ENCODE measurements at places on chromosomes 3 and 15. TPM values are rescaled to one million over a fixed set of nuclear protein-coding genes. Genes with fewer than 3 reads are reported as not detected.

The ACKR2 gene
- 8.9 TPM for total RNA-seq

The KIF15 gene
- total RNA-seq: 0.72 TPM

The CD80 gene
- 1.2 TPM for total RNA-seq

- no peak for DNase-seq
These were observed 3.0 kb downstream of the SLC2A2 start for GRCh38 chr3:171023566-171023965.

DNA sequence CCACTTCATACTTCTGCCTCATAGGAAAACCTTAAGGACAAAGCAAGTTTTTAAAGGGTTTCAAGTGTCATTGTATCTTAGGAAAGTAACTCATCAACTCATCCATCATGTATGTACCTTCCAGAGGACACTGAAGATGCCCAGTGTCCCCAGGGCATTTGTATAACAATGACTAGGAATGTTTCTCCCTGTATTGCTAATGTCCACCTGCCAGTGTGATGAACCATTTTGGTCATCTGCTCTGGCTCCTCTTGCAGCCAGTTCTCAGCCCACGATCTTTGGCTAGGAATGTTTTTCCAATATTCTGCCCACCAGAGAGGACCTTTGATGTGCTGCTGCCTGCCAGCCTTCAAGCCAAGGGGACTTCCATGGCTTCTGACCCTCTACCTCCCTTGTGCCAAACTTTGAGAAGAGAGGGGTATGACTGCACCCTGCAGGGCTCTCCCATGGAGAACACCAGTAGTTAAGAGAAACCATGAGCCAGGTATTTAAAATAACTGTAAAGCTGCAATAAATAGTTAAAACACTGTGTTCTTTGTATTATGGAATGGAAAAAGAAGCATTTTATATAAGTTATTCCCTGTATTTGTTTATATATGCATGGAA is 11.4 kb downstream of the LMOD3 start:
- no peak for DNase-seq

The SLC15A2 gene
- 21.8 TPM for total RNA-seq

- no peak for DNase-seq
These were observed 741 bp upstream of the ZNF106 start for GRCh38 chr15:42491539-42492225.

The SH3GL3 gene
- total RNA-seq: 0.47 TPM

- no peak for DNase-seq
These were observed 17.3 kb downstream of the DENND6A start for GRCh38 chr3:57675530-57675929.

The CHMP2B gene
- 37.8 TPM for total RNA-seq

The LRRC58 gene
- 23.1 TPM for total RNA-seq

DNA sequence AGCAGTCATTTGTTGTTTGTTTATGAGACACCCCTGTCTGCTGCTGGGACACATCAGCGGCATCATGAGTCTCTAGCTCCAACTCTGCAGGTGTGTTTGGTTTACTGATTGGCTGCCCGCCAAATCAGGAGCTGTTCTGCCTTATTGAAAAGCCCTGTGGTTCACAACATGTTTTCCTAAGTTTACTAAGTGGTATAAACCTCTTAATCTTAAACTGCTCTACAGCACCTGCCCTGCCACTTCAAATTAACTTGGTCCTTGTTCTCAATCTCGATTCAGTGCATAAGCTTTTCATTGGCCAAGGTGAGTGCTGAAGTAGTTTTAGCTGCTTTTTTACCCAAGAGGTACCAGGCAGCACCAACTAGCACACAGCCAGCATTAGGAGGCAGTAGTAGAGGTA is 77.8 kb upstream of the WDR72 start:
- peak; percentile 54 for DNase-seq

DNA sequence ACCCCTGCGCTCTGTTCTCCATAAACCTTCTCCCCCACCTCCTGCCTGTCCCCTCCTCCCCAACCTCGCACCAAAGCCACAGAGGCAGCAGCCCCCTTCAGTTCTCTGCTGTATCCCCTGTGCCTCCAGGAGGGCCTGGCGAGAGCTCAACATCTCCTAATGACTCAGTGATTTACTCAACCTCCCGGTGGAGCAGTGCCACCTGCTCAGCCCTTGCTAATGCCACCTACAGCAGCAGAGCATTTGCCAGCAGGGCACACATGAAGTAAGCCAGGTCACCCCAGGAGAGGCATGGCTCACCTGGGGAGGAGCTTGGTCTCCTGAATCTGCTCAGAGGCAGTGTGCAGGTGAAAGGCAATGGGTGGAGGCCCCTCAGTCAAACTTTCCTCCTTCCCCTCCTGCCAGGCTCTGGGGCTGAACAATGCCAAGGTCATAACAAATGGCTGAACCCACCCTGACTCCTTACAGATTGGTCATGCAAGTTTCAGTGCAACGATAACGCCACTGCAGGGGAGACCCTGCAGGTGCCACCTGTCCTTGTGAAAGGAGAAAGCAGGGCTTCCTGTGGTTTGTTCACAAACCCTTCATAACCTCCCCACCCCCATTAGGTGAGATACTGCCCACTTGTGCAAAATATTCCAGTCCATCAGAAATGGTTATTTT is 19.8 kb downstream of the TRPM1 start:
- no peak for DNase-seq

GRCh38 chr3:184560531-184560930 is 1.1 kb upstream of the EPHB3 start:
- DNase-seq: no peak

- DNase-seq: no peak
These were observed 2.1 kb upstream of the ALAS1 start for GRCh38 chr3:52195823-52196331.

DNA sequence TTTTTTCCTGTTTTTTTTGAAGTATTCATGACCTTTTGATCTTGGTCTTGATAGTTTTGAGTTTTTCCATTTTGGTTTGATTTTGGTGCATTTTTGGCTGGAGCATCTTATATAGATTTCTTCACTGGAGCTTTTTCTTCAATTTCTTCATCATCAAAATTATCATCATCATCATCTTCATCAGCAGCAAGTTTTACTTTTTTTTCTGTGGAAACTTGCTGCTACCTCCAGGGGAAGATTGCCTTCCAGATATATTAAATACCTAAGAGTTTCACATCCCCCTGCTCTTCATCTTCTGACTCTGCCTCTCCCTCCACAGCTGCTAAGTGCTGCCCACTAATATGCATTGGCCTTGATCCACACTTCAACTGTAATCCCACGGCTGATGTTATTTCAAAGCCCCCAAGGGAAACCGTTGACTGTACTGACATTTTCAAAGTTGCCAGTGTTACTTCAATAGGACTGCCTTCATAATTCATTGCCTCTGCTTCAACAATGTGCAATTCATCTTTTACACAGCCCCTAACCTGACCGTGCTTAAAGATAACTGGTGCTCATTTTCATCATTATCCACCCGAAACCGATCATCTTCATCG is 151.7 kb downstream of the NR1D2 start:
- DNase-seq: no peak

GRCh38 chr3:3802046-3802445 is 2.8 kb downstream of the LRRN1 start:
- no peak for DNase-seq

DNA sequence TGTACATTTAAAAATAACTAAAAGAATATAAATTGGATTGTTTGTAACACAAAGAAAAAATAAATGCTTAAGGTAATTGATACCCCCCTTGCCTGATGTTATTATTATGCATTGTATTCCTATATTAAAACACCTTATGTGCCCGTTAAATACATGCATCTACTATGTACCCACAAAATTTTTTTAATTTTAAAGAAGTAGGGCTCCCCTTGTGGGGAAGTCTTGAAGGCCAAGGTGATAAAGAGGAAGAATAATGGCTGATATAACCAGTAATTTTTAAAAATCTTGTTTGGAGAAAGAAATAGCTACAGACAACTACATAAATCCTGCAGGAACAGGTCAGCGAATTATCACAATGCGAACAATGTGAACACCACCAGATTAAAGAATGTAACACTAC is 451.7 kb upstream of the ARHGEF26 start:
- DNase-seq: no peak

The ERICH6 gene
- 0.19 TPM for total RNA-seq

Data from kidney (tissue), 22 donors.